ENCODE measurements at places on chromosomes 11 and 22.

- no peak for DNase-seq
These were observed 5.4 kb downstream of the DEAF1 start for GRCh38 chr11:689625-690024.

- DNase-seq, result no peak
These were observed 106.6 kb downstream of the PRR5L start for GRCh38 chr11:36402568-36403170.

GRCh38 chr11:126122863-126123262 lies 60.2 kb upstream of the CDON start:
- DNase-seq, result no peak

DNA sequence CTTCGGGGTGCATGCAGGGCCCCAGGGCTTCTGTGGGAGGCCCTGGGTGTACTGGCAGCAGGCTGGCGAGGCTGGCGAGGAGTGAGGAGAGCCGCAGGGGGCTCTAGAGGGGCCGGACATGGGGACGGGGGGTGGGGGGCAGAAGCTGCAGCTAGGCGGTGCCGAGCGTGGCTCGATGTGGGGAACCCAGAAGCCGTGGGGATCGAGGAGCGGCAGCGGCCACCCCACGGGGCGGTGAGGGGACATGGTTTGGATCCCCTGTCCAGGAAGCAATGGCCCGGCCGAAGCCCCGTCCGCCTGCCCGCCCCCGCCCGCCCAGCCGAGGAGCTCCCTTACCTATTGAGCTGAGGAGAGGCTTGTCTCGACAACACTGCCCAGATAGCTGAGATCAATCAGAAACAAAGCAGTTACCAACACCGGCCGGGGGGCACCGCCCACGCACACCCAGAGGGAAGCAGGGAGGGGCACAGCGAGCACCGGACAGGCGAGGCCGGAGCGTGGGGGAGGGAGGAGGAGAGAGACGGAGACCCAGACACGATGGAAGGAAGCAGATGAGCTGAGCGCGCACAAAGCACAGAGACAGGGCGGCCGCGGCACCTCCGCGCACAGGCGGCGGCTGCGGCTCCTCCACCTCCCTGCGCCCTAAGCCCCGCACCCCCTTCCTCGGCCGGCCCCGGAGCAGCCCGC lies 38.7 kb downstream of the IGSF9B start:
- DNase-seq, result no peak

GRCh38 chr11:101741061-101741460 lies 157.3 kb upstream of the TRPC6 start:
- DNase-seq, result no peak

GRCh38 chr11:134879931-134880330 lies 467.9 kb upstream of the B3GAT1 start:
- no peak for DNase-seq

GRCh38 chr11:110962921-110963320 lies 250.7 kb upstream of the ARHGAP20 start:
- no peak for DNase-seq

GRCh38 chr11:25702417-25702816 lies 629.5 kb upstream of the ANO3 start:
- no peak for DNase-seq

DNA sequence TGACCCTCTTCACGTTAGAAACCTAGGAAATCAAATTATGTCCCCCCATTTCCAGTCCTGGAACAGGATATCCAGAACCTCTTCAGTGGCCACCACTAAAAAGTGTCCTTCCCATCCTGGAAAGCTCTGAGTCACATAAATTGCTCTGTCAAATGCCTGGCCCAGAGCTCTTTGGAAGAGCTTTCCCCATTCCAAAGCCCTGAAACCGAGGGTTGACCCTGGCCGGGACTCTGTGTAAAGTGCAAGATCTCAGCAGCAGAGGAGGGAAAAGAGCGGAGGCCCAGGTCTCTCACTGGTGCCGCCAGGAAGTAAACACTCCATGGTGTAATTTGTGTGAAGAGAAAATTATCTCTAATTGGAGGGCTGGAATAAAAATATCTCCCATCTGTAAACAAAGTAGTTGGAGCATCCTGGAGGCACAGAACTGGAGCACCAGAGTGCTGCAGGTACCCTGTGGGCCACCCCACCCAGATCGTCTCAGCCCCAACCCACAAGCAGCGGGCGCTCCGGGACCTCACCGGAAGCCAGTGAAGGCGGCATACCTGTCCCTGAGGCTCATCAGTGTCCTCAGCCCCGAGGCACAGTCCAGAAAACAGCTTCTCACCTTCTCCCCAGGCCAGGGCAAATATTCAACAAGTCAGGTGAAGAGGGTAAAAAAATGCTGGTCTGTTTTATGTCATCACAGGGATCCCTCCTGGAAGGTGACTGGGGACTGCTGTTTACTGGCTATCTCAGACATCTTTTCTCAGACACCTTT lies 4.7 kb upstream of the JAM3 start:
- DNase-seq, result no peak

DNA sequence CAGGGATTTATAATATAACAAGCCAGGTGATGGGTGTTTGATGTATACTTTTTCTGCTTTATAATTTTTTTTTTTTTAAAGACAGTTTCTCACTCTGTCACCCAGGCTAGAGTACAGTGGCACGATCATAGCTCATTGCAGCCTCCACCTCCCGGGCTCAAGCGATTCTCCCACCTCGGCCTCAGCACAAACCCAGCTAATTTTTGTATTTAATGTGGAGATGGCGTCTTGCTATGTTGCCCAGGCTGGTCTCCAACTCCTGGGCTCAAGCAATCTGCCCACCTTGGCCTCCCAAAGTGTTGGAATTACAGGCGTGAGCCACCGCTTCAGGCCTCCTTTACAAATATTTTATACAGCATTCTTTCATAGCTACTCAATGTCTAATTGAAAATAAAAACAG lies 48.6 kb downstream of the MORC2 start:
- no peak for DNase-seq

GRCh38 chr11:18384157-18384641 lies 10.2 kb upstream of the LDHA start:
- no peak for DNase-seq

GRCh38 chr11:77069336-77069968 lies 2.7 kb downstream of the CAPN5 start:
- no peak for DNase-seq

GRCh38 chr22:20316217-20316843 lies 3.5 kb downstream of the DGCR6L start:
- DNase-seq, result no peak

GRCh38 chr22:47605441-47605840 lies 843.0 kb downstream of the TBC1D22A start:
- no peak for DNase-seq

GRCh38 chr11:1481483-1481825 lies 5.1 kb downstream of the MOB2 start:
- DNase-seq, result no peak

DNA sequence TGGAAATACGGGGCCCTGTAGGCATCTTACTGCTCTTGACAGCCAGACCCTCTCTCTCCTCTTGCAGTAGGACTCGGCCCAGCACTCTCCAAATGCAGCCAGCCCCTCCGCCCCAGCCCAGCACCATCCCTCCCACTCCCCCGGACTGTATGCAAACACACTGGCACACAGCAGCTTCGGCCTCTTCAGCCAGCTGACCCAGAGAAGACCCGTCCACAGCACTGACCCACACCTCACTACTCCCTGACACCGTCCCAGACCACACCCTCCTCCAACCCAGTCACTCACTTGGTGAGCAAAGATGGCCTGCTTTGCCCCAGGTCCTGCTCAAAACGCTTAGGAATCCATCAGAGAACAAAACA lies 164.6 kb downstream of the IGLL1 start:
- no peak for DNase-seq

- DNase-seq, result no peak
These were observed 68.0 kb upstream of the OPCML start for GRCh38 chr11:133600306-133600705.

- no peak for DNase-seq
These were observed 52.6 kb downstream of the PITPNB start for GRCh38 chr22:27866135-27867084.

DNA sequence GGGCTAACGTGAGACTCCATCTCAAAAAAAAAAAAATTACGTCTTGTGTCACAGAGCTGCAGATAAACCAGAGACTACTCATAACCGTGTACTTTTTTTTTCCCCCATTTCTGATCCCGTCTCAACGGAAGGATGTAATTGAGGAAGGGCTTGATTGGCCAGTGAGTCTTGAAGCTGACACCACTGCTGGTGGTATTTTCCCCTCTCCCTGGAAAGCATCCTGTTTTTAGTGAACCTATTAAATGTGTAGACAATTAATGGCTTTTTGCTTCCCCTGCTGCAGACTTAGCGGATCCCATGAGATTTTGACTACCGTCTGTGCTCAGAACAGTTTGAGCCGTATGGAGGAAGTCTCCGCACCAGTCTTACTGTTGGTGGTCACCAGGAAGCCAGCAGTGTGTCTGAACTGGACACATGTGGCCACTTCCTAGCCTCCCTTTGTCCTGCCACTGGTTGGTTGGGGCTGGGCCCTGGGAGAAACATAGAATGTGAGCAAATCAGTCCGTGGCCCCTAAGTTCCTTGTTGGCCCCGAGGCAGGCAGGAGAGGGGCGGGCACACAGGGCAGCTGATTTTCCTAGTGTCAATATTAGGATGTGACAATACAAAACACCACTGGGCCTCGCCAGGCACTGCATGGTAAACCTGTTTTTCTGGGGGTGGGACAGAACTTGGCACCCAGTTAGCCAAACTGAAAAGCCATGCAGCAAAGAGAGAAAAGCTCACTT lies 3.1 kb downstream of the BIK start:
- DNase-seq, result no peak

DNA sequence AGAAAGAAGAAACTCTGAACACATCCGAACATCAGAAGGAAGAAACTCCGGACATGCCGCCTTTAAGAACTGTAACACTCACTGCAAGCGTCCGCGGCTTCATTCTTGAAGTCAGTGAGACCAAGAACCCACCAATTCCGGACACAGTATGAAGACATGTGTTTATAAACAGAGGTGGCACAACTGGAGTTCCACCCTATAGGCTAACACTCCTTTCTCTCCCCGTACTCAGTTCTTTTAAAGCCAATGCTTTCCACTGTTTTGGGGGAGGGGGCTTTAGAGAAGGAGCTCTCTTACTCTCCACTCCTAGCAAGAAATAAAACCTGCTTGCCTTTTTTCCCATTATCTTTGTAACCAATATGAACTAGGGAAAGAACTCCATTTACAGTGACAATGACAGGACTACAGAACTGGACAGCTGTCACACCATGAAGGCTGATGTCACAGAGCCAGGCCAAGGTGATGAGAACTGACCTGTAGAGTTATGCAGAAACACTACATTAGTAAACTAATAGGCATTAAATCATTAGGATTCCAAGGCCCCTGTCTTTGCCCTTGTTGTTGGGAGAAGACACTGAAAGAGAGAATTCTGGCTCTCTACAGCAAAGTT lies 733 bp downstream of the TRIM5 start:
- no peak for DNase-seq

DNA sequence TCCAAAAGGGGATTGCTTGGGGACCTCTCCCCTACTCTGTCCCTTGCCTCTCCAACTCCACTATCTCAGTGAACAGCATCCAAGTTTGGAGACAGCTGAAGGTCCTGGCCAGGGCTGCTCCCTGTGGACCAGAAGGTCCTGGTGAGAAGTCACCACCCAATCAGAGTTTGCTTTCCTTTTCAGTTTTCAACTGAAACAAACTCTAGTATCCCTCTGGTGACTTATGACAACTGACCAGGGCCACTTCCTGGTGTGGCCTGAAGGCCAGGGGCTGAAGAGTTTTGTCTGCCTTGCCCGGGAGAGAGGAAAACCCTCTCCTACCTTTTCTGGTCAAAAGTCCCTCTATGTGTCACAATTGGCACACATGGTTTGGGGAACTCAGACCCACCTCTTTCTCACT lies 5.1 kb downstream of the JAML start:
- no peak for DNase-seq

GRCh38 chr11:92249156-92249753 lies 24.6 kb downstream of the FAT3 start:
- DNase-seq, result no peak

GRCh38 chr11:104338186-104338585 lies 174.2 kb upstream of the PDGFD start:
- DNase-seq, result no peak

GRCh38 chr22:36894266-36894665 lies 19.2 kb upstream of the CSF2RB start:
- no peak for DNase-seq

DNA sequence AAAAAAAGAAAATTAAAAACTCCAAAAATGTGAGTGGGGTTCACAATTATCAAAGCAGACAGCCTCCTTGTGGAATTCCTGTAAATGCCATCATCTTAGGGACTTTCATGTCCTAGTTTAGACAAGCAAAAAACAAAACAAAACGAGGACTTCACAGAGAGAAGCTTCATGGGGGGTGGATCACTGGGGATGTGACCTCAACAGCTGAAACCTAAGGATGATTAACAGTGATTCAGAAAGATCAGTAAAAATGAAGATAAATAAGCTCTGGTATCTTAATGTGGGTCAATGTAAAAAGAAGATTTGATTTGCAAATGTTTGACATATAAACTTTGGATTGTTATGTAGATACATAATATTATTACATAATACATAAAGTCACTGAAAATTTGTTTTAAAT lies 8.1 kb upstream of the OR10W1 start:
- DNase-seq, result no peak

DNA sequence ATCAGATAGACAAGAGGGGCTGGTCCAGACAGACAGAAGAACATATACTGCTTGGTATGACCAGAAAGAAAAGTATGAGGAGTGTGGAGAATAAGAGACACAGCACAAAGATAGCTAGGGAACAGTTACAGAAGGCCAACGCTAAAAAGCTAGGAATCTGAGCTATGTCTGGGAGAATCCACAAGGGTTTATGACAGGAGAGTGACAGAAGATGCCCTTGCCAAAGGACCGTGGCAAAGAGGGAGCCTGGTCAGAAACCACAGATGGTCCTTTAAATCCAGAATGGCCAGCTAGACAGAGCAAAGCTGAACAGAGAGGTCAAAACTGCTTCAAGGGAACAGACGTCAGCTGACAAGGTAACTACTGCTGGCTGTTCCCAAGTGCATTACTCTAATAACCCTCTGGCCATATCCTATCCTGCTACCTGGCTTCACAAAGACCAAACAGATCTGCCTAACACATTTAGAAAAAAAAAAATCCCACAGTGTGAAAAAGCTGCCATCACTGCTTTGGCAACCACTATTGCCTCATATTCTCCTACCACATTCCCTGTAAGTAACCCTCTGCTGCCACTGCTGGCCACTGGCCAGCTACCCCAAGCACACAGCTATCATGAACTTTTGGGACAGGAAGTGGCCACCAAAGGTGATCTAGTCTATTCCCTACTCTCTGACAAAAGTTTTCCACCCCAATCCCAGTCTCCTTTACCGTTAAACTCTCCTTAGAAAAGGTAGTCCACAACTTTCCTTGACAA lies 7.3 kb downstream of the SERGEF start:
- no peak for DNase-seq

- DNase-seq, result no peak
These were observed 3.0 kb upstream of the MYBPC3 start for GRCh38 chr11:47355283-47356128.

- DNase-seq, result no peak
These were observed 18.6 kb upstream of the FGF3 start for GRCh38 chr11:69837791-69838190.

Data from stimulated activated CD8-positive, alpha-beta memory T cell treated with anti-CD3 and anti-CD28 coated beads, Interleukin-7, amount 100 ng/mL, for 1 hour (primary cell).